Urinary bladder (tissue), 4 donors: ENCODE measurements at places on chromosomes 1 and 21.
A peak's percentile ranks its signal among the peaks of the same experiment; 100 is the strongest.

DNA sequence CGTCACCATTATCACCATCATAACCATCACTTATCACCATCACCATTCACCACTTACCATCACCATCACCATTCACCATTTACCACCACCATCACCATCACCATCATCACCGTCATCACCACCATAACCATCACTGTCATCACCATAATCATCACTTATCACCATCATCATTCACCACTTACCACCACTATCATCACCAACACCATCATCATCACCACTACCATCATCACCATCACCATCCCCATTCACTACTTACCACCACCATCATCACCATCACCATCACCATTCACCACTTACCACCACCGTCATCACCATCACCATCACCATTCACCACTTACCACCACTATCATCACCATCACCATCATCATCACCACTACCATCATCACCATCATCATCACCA, 151.8 kb downstream of the CAMTA1 start:
- no peak for DNase-seq

- no peak for DNase-seq
These were observed 174.3 kb downstream of the NEK7 start for GRCh38 chr1:198330982-198331615.

GRCh38 chr1:101188331-101188730, 48.5 kb upstream of the S1PR1 start:
- DNase-seq, result no peak

GRCh38 chr1:168879896-168880734, 151.1 kb upstream of the DPT start:
- DNase-seq, result no peak

GRCh38 chr1:211822677-211823407, 7.7 kb downstream of the LPGAT1 start:
- no peak for DNase-seq

DNA sequence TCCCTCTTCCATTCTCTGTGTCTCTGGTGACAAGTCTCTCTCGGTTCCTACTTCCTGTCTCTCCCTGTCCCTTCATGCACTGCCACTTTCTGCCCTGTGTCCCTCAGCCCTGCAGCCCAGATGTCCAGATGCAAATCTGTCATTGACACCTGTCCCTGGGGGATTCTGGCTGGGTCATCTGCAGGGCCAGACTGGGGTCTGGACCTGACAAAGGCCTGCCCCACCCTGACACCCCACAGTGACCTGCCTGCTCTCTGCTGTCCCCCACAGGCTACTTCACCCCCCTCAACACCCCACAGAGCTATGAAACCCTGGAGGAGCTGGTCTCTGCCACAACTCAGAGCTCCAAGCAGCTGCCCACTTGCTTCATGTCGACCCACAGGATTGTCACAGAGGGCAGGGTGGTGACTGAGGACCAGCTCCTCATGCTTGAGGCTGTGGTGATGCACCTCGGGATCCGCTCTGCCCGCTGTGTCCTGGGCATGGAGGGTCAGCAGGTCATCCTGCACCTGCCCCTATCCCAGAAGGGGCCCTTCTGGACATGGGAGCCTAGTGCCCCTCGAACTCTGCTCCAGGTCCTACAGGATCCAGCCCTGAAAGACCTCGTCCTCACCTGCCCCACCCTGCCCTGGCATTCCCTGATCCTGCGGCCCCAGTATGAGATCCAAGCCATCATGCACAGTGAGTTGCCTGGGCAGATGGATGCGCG, 7.2 kb downstream of the THEMIS2 start:
- DNase-seq, result no peak

- DNase-seq, result no peak
These were observed 153.4 kb downstream of the ETS2 start for GRCh38 chr21:38958940-38959691.

DNA sequence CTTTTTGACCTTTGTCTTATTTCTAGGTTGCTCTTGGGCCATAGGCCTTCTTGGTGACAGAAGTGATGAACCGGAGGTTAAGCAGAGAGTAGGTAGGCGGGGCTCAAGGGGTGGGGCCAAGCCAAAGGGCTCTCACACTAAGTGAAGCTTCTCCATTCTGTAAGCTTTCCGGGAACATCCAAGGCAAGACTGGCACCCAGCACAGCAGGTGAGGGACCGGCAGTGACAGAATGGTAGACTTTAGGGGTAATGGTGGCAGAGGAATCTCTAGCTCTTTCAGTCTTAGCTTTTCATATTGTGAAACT, at the start of gene TNFAIP8L2:
TNFAIP8L2 (plus strand) TSS at position 135 of the 305 bp plus-strand sequence. CDS start 2,049 bp downstream, outside the sequence.
- DNase-seq, result no peak

DNA sequence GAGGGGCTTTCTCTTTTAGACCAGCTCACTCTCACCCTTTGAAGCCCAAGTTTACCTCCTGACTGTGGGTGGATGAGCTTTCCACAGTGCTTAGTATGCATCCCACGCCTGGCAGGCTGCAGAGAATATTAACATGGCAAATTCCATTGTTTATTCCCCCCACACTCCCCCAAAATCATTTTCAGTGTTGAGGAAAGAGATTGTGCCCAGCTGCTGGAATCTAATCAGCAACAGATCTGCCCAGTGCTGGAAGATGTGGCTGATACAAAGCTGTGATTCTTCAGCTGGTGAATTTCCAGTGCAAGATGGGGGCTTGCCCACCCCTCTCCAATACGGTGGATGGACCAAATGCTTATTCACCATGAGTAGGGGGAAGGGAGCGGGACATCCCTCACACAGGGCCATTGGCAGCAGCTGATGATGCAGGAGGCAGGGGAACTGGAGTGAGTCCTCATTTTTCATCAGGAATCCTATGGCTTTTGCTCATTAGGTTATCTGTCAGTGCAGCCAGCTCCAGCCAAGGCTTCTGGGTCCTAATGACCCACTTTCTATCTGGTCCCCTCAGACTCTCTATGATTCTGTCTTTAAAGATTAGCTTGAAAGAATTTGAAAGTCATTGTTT, 39.7 kb upstream of the KCNA3 start:
- no peak for DNase-seq

GRCh38 chr21:35046263-35046624, 2.9 kb downstream of the RUNX1 start:
- no peak for DNase-seq

GRCh38 chr1:84603941-84604830, 29.9 kb upstream of the CTBS start:
- DNase-seq, result no peak

- no peak for DNase-seq
These were observed 84.1 kb downstream of the MRPS6 start for GRCh38 chr21:34157521-34157920.

GRCh38 chr1:18637511-18637960, 6.9 kb downstream of the PAX7 start:
- DNase-seq, result no peak

DNA sequence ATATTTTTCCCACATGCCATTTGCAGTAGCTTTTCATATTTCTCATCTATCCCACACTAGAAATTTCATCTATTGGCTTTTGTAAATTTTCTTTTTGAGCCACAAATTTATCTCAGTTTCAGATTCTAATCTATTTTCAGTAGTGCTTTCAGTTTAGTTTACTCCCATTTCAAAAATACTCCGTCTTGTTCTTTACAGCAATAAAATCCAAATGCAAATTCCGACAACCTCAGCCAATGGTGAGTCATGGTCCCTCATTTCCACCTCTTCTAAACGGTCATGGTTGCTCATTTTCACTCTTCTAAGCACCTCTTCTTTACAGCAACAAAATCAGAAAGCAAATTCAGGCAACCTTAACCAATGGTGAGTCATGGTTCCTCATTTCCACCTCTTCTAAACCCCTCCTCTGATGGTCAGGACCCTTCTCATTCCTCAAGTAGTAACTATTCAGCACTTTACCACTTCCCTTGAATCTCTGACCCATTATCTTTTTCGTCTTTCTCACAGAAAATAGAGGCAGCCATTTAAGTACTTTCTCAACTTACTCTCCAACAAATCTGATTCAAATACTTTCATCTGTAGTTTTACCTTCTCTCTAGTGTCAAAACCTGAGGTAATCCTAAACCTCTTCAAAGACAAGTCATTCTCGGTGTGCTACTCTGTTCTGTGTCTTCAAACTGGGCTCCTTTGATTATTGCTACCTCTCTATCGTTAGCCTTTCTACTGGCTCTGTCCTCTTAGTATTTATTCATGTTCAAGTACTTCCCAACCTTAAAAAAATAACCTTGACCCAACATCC, 34.4 kb downstream of the C21orf91 start:
- no peak for DNase-seq

DNA sequence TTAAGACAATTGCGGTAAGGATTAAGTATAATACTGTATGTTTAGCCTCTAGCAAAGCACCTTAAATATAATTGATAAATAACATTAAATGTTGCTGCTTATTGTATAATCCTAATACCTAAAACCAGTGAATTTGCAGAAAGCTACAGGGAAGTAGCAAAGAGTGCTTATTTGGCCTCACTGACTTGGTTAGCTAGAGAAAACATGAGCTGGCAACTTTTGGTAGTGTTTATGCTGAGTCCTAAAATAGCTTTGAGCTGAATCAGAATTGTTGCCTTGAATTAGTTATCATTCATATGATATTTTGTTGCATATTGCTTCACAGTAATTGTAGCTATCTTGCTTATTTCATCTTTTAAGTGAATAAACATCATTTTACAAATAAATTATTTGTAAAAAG, 3.5 kb downstream of the TRIM67 start:
- no peak for DNase-seq

DNA sequence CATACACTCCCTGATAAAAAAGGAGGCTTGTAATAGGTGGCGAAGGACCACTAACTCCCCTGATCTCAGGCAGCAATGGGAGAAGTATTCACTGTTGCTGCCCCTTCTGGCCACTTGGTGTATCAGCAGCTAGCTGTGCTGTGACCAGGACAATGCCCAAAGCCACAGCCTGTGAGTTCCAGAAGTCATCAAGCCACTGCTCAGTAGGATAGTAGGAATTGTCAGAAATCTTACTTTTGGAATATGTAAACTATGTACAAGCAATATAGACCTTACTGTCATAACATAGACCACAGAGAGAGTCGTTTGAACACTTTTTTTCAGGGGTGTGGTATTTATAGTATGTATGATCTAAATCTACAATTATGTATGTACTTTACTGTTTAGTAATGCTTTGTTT, 248.3 kb upstream of the CAMK1G start:
- no peak for DNase-seq

GRCh38 chr1:2962946-2963345, 58.3 kb upstream of the ACTRT2 start:
- DNase-seq, result no peak

DNA sequence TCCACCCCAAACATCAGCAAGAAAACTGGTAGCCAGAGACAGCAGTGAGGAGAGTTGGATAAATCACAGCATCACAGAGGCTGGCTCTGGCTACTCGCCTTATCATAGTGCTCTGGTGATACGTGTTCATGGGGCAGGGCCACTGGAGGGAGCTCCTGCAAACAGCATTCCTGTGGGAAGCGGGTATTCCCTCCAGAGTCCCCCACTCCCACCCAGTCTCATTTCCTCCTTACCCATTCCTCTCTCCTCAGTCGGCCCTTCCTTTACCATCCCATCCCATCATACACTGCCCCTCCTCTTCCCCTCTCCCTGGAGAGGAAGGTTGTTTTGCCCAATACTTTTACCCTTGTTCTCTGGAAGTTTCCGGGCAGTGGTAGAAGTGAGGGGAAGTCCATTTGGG, 7.1 kb downstream of the NHLH2 start:
- no peak for DNase-seq

GRCh38 chr1:46687093-46687659, 15.5 kb downstream of the TEX38 start:
- DNase-seq, result peak; percentile 21
